ENCODE measurements at places on chromosomes 3 and 15.

GRCh38 chr3:55770077-55770476, 283.0 kb upstream of the WNT5A start:
- no peak for DNase-seq

DNA sequence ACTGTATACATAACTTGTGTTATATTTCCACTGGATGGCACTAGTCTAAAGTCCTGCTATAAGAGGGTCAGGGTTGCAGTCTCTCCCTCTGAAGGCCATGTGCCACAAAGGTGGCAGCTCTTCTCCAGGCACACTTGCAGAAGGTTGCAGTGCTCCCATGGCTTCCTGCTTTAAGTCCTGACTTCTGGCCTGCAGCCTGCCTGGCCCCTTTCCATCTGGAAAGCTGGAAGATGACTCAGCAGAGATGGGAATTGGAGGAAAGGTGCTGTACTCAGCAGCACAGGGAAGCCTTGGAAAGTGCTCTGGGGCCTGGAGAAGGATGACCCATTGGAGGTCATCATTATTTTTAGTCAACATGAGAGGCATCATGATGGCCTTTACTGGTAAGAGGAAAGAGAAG, 40.9 kb upstream of the MRPL3 start:
- peak; percentile 24 for DNase-seq

- DNase-seq = no peak
These were observed 64.5 kb downstream of the ALCAM start for GRCh38 chr3:105431200-105431599.

- no peak for DNase-seq
These were observed 15.0 kb downstream of the RNF111 start for GRCh38 chr15:59002418-59002859.

GRCh38 chr3:144487011-144487410, 515.4 kb downstream of the DIPK2A start:
- DNase-seq = no peak

- DNase-seq = no peak
These were observed 82.8 kb downstream of the SSR3 start for GRCh38 chr3:156472150-156472549.

- no peak for DNase-seq
These were observed 156.0 kb downstream of the NAALADL2 start for GRCh38 chr3:175015056-175015635.

DNA sequence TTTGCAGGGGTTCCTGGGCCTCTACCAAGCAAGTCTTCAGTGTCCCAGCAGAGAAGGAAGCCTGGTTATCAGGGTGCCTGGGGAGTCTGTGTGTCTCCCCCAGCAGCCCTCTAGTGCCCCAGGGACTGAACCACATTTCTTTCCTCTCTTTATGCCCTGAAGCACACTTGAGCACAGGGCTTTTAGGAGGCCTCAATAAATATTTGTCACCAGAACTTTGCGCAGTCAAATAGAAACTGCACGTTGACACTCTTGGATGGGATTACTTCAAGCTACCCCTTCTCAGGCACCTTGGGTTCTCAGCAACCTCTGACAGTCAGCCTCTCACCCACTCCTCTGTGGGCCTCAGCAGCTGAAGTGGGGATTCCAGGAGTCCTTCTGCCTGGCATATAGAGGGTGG, 226.6 kb upstream of the HES1 start:
- no peak for DNase-seq

DNA sequence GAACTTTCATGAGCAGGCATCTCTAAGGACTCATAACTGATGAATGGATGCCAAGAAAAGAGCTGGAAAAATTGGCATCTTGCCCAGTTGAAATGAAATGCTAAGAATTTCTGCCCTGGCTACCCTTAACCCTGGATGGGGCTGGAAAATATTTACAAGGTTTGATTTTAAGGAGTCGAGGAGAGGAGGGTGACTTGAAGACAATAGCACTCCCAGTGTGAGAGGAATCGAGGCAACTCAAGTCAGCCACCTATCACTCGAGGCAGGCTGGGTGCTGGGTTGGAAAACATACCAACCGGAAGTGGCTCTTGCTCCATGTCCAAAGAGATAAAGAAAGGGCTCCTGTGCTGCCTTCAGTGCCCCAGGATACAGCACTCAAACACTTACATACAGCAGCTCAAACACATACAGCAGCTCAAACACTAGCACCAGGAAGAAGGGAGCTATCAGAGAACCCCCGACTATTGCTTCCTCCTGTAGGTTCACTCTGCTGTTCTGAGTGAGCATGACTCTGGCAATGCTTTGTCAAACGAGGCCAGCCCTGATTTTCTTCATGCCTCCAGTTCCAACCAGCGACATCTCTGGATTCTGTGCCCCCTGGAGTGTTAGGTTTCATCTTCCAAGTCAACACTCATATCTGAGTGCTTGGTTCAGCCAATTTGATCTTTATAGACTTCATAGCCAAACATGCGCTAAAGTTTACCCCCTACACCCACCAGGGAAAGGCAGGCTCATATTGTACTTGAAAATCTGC, 4.9 kb downstream of the PRICKLE2 start:
- DNase-seq = no peak

GRCh38 chr3:108388136-108389132, 92.1 kb downstream of the HHLA2 start:
- DNase-seq = peak; percentile 35

GRCh38 chr15:87408902-87409301, 847.6 kb downstream of the NTRK3 start:
- no peak for DNase-seq

DNA sequence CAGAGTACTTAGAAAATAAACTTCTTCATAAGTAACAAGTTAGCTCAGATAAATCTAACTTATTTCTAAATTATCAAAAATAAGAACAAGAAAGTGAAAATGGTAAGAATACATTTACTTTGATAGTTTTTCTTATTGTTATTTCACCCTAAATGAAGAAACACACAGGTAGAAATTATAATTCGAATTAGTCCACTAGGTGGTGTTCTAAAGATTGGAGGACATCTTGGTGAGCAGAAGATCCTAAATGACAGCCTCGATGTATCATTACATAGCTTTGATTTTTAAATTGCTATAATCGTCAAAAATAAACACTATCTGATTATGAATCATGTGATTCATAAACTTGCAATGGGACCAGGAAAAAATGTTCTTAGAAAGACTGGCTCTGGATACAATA, 280.8 kb upstream of the UBE2E2 start:
- DNase-seq = peak; percentile 9

DNA sequence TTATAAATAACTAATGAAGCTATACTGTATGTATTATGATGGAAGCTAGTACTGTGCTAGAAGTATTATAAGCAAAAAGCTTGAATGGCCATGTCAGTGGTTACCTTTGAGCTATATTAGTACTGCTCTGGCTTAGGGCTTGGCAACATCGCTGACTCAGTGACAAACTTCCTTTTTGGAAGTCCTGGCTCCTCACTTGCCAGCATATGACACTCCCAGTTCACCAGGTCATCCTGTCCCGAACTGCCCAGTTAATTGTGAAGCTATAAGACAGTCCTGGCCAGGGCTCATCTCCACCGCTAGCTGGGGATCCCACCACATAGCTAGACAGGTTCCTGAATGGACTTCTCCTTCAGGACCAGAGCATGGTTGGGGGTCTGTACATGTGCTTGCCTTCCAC, 31.9 kb downstream of the RAB8B start:
- no peak for DNase-seq

DNA sequence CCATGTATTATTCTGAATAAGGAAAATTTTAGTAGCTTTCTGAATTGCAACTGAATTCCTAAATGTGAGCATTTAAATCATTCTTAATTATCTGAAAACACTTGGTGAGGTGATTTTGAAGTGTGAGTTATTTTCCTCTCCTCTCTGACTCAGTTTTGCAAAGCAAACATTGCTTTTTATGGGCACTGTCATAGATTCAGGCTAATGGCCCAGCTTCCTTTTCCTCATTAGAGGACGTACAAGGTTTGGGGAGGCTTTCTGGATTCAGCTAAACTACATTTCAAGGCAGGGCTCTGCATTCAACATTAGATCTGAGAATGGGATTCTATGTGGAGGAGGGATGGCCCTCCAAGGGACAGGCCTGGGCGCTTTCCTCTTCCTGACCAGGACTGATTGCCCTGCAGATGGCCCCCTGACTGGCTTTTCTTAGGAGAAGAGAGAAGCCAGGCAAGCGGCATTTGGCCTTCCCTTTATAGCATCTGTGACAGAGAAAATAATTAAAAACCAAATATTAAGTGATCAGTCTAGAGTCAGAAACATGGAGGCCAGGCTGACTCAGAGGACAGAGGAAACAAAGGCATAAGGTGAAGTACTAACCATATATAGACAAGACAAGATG, 53.0 kb upstream of the STXBP5L start:
- DNase-seq = peak; percentile 11

GRCh38 chr3:30048431-30048830, 558.0 kb upstream of the TGFBR2 start:
- DNase-seq = no peak

GRCh38 chr3:171729452-171730334, 80.6 kb downstream of the PLD1 start:
- DNase-seq = no peak

DNA sequence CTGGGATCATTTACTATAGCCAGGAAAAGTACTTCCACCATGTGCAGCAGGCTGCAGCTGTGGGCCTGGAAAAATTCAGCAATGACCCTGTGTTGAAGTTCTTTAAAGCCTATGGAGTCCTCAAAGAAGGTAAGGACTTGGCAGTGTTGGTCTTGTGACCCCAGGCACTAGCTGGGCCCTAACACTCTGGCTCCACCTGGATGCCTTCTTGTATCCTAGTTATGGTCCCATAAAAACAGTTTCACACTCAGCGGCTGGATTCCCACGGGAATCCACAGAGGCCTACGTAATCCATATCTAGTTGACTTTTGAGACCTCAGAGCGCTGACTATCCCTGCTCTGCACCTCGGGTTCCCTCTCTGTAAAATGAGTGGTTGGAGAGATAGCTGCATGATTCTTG, 1.6 kb downstream of the TTC21A start:
- no peak for DNase-seq

- DNase-seq = peak; percentile 22
These were observed 159.0 kb upstream of the CHRNA7 start for GRCh38 chr15:31871166-31871886.

- no peak for DNase-seq
These were observed 144.2 kb upstream of the SNTN start for GRCh38 chr3:63508305-63508704.

DNA sequence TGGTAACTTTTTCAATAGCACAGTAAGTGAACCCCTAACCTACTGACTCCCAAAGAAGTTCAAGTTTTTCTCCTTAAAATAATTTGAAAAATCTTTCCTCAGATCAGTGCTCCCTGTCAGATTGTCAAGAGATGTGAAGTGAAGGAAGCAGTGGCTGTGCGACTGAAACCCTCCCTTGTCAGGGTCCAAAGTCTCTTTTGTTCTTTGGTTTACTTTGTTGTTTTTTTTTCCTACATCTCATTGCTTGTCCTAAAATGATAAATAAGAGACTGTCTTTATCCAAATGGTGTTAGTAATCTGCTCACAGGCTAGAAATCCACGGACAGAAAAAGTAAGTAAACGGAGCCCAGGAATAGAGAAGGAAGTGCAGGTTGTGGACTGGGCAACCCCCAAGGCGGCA, 976 bp upstream of the DPPA4 start:
- DNase-seq = no peak

- peak; percentile 51 for DNase-seq
These were observed 122.2 kb upstream of the DCBLD2 start for GRCh38 chr3:99023590-99024192.

- no peak for DNase-seq
These were observed 24.3 kb upstream of the CLDN1 start for GRCh38 chr3:190346541-190346940.

DNA sequence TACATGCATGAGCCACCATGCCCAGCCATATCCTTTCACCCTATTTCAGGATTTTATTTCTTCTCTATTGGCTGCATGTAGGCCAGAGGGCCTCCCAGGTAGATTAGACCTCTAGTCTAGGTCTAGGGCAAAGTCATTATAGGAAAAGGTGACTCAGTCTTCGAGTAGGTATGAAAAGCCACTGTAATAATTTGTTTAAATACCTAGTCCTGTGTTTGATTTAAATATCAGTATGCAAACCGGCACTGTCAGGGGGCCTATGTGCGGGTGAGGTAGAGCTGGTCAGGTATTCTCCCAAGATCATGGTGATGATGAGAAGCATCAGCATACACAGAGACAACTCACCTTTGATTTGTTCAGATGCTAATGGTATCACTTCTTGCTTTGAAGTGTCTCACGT, 101.4 kb upstream of the UMPS start:
- no peak for DNase-seq

DNA sequence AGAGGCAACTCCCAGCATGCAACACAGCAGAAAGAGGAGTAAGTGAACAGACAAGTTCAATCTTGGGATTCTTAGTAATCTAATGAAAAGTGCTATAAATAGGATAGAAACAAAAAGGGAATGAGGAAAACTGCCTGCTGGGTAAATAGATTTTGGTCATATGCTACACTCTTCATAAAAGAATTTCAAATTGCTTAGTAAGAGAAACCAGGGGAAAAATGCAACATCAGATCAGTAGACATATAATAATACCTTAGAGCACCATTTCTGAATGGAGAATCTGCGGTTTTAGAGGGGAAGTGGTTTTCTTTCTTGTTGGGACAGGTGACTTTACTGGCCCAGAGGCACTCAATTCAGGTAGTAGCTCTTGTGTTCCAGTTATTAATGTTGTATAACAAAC, 13.4 kb upstream of the TBC1D5 start:
- DNase-seq = no peak

DNA sequence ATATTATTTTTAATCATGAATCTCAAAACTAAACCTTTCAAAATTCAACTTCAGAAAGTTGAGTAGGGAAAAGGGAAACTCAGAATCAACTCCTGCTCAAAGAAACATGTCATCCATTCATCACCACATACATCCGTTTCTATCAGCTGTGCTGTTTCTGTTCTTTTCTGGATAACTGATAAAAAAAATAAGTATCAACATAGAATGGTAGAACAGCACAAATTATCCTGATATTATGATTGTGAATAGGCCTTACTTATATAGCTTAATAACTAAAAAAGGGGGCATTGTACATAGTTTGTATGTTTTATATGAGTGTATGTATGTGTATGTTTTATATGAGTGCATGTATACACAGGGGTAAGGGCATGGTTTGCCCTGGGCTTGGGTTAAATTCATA, 3.1 kb downstream of the TM4SF1 start:
- no peak for DNase-seq

DNA sequence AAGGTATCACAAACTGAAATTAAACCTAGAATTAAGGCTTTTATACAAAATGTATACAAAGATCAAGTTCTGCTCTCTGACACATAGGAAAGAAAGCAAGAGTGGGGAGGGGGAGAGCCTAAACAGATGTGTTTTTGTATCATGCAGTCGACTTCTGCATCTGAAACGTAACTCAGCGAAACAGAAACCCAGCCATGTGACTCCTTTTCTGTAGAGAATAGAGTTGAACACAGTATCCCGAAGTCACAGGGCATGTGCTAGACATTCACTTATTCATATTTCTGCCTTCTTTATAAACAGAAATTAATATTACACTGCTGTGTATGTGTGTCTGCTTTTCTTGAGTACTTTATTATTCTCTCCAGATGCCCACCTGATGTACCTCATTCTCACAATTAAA, 121.0 kb downstream of the PDZRN3 start:
- DNase-seq = peak; percentile 30

GRCh38 chr3:107132674-107133073, 244.6 kb upstream of the CCDC54 start:
- DNase-seq = no peak
